ENCODE measurements at places on chromosomes 5 and 9. TPM values are rescaled to one million over a fixed set of nuclear protein-coding genes. Genes with fewer than 3 reads are reported as not detected.
A peak's percentile ranks its signal among the peaks of the same experiment; 100 is the strongest.

DNA sequence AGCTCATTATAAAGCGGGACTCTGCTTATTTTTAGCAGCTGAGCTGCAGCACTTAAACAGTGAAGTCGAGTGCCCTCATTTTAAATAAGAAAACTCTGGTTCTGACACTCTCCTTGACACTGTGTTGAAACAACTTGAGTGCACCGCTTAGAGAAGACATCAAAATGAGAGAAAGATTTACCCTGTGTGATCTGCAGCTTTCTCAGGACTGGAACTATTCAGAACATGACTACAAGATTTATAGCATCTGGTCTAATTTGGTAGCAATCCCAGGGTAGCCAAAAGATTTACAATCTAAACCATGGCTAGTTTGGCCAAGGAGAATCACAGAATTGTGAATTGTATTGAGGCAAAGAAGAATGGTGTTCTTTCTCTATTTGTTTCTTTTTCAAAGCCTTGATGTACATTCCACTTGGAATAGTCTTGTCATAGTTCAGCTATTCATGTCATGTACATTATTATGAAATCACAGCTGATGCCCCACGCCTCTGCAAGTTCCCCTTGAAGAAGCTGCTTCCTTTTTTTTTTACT, 38.7 kb downstream of the PLEKHG4B start:
- peak; percentile 24 for DNase-seq

DNA sequence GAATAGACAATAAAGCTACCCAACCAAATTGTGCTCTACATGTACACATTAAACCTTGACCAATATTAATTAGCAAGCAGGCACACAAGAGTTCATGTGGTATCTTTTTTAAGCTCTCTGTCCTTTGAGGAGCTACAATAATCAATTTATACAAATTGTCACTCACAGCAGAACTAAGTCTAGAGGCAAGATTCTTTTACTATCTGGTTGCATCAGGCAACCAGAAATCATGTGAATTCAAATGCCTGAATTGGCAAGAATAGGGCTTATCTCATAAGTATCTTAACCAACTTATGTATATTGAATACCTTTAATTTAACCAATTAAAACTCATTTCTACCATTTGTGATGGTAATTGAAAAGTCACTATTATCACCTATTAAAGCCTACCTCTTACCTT, 145.5 kb upstream of the HAPLN1 start:
- no peak for DNase-seq

The SPATA24 gene
- total RNA-seq = 3.7 TPM

The TAF11L5 gene
- not detected for total RNA-seq

DNA sequence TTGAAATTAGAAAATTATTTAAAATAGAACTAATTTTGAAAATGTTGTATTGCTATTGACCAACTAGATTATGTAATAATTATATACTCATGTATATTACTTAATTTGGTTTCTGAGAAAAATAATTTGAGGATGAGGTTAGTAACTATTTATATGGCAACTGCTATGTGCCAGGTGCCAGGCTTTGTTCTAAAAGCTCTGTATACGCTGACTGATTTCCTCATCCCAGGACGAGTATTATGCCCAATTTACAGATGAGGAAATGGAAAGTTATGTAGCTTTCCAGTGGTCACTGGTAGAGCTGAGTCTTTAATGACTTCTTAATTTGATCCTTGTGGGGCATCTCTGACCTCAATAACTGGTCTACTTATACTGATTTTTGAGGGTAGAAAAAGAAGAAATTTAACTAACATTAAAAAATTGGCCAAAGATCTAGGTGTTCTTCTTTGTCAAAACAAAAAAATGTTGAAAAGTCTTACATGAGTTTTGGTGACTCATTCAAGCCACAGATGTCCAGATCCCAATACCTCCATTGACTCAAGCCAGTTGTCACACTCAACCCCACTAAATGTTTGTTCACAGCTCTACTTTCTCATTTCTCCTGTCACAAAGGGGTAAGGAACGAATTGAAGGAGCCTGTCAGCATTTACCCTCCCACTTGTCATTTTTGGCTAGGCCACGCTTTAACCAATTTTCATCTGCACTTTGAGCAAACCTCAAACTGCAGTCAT, 228.1 kb upstream of the MEF2C start:
- DNase-seq = peak; percentile 66

The LPAR1 gene
- total RNA-seq = 47.5 TPM

DNA sequence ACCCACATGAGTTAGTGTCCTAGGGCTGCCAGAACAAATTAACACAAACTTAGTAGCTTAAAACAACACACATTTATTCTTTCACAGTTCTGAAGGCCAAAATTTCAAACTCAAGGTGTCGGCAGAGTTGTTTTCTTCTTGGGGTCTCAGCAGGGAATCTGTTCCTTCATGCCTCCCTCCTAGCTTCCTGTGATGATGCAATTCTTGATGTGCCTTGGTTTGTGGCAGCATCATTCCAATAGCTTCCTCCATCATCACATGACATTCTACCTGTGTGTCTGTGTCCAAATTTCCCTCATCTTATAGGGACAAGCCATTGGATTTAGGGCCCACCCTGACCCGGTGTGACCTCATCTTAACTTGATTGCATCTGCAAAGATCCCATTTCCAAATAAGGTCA, 12.2 kb upstream of the SLC25A48 start:
- no peak for DNase-seq

The LVRN gene
- 0.11 TPM for total RNA-seq

DNA sequence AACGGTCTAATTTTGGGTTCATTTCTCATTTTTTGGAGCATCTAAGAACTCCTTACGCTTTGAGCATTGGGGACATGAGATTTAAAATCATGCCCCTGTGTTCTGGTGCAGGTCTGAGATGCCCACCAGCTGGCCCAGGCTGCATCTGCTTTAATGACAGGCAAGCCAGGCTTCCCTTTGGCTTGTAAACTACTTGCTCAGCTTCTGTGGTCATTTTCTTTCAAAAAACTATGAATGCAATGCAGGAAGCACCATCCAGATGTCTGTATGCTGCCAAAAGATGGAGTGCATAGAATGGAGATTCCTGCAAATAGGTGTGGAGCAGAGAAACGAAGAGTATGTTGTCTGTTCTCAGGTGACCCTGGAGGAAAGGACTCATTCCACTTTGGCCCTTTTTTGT, 399.9 kb upstream of the ADAMTSL1 start:
- DNase-seq = no peak

GRCh38 chr5:90440644-90441043, 31.1 kb upstream of the CETN3 start:
- DNase-seq = no peak

The CEMIP2 gene
- 25.7 TPM for total RNA-seq

DNA sequence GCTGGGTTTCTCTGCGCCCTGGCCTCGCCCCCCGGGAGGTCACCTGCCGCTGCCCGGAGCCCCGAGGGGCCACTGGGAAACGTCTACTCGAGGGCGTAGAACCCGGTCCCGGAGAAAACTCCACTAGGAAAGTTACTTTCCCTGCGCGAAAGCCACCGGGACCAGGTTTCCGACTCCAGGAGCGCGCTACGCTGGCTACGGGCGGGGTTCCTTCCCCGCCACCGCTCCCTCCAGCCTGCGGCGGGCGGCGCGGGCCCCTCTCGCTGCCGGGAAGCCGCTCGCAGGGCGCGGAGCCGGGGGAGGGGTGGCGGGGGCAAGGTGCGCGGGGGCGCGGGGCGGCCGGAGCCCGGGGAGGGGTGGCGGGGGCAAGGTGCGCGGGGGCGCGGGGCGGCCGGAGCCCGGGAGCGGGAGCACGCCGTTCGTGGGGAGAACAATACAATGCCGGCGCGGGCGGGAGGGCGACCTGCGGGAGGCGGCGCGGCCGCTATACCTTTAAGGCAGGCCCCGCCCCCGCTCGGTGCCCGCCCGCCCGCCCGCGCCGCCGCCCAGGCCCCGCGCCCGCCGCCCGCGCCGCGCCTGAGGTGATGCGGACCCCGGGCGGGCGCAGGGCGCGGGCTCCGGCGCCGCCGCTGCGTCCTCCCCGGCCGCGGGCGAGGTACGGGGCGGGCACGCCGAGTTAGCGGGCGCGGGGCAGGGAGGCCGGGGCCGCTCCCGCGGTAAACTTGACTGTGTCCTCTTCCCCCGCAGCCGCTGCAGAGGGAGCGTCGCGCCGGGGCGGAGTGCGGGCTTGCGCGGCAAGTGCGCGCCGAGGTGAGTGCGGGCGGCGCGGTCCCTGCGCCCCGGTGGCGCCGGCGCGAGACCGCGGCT, 278.1 kb downstream of the AOPEP start:
- peak; percentile 59 for DNase-seq

DNA sequence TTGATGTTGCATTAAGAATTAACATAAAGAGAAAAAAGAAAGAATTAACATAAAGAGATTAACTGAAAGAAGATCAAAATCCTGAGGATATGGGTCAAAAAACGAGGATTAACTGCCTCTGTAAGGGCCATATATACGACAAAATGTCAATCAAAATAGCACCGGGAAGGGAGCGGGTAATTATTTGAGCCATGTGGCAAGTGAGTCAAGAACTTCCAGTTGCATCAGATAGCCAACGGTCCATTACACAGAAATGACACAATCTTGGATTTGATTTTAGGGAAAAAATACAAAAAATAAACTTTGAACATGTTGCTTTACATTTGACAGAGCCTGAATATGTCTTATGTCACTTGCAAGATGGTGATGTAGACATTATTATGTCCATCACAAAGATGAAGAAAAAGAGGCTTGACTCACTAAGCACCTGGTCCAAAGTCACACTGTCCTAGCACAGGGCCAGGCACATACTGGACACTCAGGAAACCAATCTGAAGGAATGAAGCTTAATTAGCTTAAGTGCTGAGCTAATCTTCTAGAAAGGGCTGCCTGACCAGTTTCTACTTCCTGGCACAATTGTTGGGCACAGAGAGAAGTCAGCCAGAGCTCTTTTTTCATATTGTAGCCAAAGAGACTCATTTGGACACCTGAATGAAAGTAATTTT, 273.2 kb upstream of the PAPPA start:
- DNase-seq = no peak

The OR1L8 gene
- total RNA-seq = not detected

- DNase-seq = no peak
Observed at GRCh38 chr5:6700074-6700684, 13.1 kb upstream of the TENT4A start.

The DAPK1 gene
- total RNA-seq = 19.7 TPM

The SHC3 gene
- total RNA-seq = under 0.01 TPM

The ANKRD34B gene
- total RNA-seq = not detected

DNA sequence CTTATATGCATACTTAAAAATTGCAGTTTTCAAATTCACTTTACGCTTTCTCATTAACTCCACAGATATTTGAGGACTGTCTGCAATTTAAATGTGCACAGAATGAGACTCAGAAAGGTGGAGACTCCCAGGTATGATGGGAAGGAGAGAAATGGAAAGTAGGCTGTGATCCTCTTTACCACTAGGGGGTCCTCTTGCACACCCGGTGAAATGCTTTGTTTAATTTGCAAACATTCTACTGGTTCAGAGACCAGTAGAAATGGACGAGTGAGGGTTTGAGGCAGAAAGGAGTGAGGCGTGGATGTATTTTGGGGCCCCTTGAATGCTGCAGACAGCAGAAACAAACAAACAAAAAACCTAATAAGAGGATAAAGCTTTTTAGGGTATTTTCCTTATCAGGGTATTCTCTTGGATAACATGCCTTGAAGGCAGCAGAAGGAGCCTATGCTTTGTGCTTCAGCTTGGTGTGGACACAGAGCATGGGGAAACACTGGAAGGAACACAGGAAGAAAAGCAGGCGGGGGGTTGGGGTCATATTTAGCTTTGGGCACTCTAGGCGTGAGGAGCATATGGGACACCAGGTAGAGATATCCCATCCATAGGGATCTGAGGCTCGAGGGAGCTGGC, 410.1 kb downstream of the DMRT2 start:
- DNase-seq = no peak

DNA sequence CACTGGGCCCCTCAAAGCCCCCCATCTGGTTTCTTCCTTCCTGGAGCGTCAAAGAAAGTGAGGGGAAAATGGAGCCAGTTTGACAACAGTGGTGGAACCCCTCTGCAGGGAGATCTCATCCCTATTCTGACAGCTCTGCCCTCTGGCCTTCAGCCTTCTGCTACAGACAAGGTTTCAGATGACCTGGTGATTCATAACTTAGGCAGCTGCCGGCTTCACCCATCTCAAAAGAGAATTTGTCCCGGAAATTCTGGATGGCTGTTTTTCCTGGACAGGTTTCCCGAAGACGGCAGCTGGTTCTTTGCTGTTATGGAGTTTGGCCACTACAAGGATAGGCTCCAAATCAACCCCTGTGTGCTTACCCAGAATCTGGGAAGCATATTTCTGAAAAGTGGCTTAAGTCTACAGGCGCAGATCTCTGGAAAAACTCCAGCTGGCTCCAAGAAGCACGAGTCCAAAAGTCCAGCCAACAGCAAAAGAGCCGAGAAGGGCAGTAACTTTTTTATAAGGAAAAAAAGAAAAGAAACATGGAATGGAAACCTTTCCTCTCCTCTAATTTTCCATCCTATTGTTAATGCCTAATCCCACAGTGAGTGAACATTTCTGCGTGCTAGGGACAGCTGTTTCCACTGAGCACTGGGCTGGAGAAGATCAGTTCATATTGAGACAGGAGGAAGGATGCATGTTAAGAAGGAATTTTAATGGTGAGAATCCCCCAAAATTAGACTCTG, 54.5 kb downstream of the ZNF366 start:
- peak; percentile 99 for DNase-seq

- DNase-seq = peak; percentile 66
Observed at GRCh38 chr9:73179589-73179988, 27.9 kb downstream of the ANXA1 start.

GRCh38 chr5:160792732-160793529, 59.1 kb downstream of the ATP10B start:
- no peak for DNase-seq

The C5orf34 gene
- total RNA-seq = 11.0 TPM

The ANKRD18A gene
- total RNA-seq = 0.34 TPM

DNA sequence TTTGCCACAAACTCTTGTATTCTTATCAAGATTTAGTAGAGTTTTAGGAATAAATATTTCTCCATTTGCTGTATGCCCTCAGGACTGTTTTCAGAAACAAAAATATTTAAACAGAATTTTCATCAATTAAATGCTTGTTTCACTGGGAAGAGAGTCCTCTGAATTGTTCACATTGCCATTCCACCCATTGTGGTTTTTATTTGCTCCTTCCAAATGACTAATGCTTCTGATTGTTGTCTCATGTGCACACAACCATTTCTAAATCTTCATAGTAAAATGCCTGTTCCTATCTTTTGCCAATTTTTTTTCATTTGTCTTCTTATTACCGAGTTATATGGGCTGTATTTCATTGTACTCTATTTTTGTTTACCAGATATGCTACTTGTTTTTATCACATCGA, 10.6 kb downstream of the MARCOL start:
- no peak for DNase-seq

The LIFR gene
- total RNA-seq = 16.6 TPM

GRCh38 chr5:155929112-155929511, 397.9 kb upstream of the SGCD start:
- DNase-seq = no peak

- DNase-seq = peak; percentile 80
Observed at GRCh38 chr5:93622240-93622885, 39.3 kb downstream of the NR2F1 start.

Measured in LHCN-M2 (cell line).